ENCODE measurements at places on chromosomes 7 and 10. TPM values are rescaled to one million over a fixed set of nuclear protein-coding genes. Genes with fewer than 3 reads are reported as not detected.

DNA sequence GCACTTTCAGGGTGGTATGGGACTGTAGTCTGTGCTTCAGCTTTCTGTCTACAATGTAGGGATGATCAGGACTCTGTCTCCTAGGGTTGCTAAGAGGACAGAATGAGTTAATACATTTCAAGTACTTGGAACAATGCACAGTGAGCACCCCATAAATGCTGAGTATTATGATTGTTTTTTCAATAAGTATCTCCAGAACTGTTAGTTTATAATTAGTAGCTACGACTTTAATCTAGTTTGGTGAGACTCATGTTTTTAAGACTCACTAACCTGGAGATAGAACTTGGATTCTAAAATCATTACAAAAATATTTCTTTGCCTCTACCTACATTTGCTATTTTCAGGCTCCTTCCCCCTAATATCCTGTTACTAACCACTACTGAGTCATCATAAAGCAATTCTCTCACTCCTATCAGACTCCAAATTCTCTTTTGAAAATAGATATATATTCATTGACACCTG lies 95.3 kb downstream of the CPED1 start:
- DNase-seq, result no peak

DNA sequence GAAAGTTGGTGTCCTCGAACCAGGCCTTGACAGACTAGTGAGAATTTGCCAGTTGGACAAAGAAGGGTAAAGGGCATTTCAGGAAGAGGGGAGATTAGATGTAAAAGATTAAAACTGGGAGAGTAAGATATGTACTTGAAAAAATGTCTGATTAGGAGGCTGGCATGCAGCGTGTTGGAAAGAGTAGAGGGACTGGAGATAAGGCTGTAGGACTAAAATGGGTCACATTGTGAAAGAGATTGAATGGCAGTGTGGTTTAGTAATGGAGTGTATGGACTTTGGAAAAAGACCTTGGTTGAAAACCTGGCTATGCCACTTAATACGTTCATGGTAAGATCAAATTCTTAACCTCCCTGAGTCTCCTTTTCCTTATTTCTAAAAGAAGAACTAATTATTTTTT lies 14.1 kb downstream of the CREM start:
- DNase-seq, result no peak

DNA sequence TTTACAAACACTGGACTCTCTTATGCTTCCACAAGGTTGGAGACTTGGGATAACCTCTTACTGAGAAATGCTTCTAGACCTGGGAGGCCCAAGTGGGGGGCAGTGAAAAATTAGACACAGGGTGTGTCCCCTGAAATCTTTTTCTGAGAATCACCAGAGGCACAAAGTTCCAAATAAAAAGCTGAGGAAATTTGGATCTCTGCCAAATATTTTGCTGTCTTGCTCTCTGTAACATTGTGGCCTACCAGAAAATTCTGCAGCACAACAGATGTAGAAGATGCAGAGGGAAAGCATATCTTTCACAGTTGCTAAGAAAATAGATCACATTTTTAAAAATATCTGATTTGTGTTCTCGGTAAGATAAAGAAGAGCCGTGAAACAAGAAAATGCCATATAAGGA lies 849.4 kb downstream of the CCSER2 start:
- DNase-seq, result no peak

DNA sequence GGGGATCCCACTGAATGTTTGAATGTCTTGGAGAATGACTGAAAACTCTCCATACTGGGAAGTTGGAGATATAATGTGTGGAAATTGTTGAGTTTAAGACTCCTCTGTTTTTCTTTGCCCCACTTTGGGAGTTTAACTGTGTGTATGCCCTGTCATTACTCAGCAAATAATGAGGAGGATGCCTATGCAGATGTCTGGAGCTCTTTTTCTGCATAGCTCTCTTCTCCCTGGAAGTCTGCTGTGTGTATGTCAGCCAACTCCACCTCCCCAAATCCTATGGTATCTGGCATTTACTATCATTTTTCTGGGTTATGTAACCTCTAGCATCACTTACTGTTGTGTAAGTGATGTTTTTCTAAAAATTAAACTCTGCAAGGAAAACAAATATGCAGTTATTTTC lies 122.2 kb downstream of the ANKRD7 start:
- DNase-seq, result no peak

- no peak for DNase-seq
Observed at GRCh38 chr10:109851616-109852474, 71.5 kb downstream of the XPNPEP1 start.

- DNase-seq, result no peak
Observed at GRCh38 chr7:80794631-80795573, 123.9 kb downstream of the SEMA3C start.

GRCh38 chr7:27899601-27900000 lies 159.6 kb downstream of the TAX1BP1 start:
- no peak for DNase-seq

DNA sequence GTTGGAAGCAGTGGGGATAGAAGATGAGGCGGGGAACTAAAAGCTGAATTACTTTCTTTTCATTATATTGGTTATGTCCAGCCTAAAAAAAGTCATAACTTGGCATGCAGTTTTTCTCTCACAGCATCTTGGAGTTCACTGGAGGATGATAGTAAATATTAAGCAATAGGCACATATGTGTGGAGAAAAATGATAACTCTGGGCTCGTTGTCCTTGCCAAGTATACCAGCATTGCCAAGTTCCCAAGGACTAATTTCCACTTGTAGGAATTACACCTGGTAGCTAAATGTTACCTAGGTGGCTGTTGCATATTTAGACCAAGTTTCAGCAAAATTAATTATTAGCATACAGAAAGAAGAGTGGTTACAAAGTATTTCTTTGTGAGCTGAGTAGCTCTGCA lies 1007.6 kb downstream of the ANKRD7 start:
- DNase-seq, result no peak

GRCh38 chr7:103539875-103540274 lies 93.9 kb upstream of the SLC26A5 start:
- DNase-seq, result no peak

- DNase-seq, result peak; percentile 75
Observed at GRCh38 chr7:2104107-2104710, 128.5 kb downstream of the MAD1L1 start.

DNA sequence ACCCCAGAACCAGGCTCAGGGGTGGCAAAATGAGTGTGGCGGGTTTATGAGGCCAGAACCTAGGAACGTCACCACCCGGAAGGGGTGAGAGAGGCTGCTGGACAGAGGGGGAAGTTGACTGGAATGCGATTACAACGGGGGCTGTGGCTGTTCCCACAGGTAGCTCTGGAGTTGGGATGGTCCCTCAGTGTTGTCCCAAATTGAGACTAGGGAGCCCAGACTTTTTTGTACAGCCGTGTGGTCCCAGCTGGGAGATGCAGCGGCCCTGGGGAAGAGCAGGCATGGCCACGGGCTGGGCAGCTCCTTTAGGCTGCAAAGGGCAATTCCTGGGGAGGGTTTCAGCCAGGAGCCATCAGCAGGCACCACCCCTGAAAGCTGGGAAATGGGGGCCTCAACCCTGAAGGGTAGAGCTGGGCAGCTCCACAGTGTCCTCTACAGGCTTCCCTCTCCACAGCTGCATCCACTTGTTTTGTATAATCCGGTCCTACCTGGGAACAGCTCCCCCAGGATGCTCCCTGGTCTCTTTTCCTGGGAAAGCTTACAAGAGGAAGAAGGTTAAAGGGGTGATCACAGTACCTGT lies 11.0 kb upstream of the GDF10 start:
- no peak for DNase-seq

DNA sequence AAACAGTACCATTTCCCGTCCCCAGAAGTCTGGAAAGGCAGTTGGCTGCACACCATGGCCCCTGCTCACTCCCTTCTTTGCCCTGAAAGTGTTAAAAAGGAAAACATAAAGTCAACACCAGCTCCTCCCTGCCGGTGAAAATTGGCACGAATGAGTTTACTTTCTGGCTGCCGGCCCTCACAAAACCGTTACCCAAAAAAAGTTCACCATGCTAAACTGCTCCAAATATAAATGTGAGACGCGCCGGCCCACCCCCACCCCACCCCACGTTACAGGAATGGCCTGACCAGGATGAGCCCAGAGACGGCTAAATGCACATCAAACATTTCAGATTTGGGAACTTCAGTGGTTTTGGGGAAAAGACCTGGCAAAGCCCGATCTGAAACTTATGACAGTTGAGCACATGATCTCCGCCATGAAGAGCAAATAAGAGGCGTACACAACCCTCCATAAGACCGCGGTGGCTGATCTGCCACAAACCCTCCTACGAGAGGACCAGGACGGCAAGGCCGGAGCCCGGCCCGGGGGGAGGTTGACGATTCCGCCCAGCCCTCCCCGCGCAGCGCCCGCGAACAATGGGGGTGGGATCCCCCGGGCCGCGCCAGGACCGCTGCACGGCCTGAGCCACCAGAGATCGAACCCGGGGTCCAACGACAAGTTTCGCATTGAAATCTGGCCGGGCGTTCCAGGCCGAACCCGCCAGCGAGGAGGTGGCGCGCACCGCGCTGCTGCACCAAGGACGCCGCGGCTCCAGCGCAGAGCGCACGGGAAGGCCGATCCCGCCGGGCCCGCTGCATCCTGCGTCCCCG lies 952 bp downstream of the DIP2C start:
- peak; percentile 47 for DNase-seq

- DNase-seq, result no peak
Observed at GRCh38 chr7:101764221-101764620, 53.2 kb upstream of the CUX1 start.

DNA sequence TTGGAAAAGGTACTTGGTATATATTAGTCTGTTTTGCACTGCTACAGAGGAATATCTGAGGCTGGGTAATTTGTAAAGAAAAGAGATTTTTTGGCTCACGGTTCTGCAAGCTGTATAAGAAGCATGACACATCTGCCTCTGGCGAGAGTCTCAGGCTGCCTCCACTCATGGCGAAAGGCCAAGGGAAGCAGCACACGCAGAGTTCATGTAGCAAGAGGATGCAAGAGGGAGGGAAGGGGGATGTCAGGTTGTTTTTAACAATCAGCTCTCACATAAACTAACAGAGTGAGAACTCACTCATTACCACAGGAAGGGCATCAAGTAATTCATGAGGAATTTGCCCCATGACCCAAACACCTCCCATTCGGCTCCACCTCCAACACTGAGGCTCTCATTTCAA lies 484.8 kb upstream of the DPP6 start:
- no peak for DNase-seq

GRCh38 chr7:33039257-33039902 lies 23.2 kb downstream of the NT5C3A start:
- no peak for DNase-seq

GRCh38 chr10:1731592-1731991 lies 5.7 kb downstream of the ADARB2 start:
- DNase-seq, result no peak

GRCh38 chr7:94178230-94178629 lies 174.1 kb upstream of the BET1 start:
- DNase-seq, result no peak

GRCh38 chr7:150363872-150364271 lies 4.8 kb upstream of the REPIN1 start:
- DNase-seq, result no peak

DNA sequence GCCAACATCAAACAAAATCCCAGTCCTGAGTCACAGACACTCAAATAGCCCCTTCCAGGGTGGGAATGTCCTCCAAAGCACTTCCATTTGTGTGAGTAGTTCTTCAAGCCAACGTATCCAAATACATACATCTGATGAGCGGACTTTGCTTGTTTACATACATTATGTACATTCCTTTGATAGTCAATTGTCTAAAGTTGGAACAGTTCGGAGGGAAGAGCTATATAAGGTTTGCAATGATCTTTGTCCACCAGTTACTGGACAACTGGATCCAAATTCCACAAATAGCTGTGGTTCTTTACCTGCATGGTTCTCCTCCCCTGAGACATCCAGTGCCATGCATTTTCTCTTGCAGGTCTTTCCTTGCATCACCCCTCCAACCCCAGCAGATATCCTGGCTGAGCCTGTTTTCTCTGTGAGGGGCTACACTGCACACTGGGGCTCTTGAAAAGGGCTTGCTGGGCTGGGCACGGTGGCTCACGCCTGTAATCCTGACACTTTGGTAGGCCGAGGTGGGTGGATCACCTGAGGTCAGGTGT lies 4.7 kb upstream of the MGMT start:
- DNase-seq, result no peak

DNA sequence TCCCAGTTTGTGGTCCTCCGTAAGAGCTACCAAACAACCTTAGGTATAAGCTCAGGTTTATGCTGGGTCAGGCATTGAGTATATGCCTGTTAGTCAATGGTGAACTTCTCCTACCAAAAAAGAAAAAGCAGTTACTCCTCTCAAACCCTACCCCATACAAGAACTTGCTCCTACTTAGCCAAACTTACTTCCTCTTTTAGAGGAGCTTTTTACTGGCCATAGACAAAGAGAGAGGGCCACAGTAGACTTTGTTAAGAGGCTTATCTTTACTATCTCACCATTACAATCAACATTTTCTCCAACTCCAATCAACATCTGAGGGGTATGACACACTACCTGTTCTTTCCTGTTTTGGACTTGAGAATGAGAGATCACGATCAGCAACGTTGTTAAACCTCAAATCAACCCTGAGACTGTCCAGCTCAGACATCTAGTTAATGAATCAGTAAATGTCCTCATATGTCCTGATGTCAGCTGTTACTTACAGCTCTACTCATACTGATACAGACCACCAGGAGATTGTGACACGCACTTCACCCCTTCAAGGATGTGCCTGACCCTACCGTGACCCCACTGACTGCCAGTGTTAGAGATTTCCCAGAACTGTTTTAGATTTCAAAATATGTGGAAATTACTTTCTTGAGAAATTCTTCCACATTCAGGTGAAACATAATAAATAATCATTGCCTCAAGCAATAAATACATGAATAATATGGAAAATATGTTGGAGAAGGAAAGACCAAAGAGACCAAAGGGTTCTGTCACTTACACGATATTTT lies 18.4 kb upstream of the CCDC71L start:
- no peak for DNase-seq

GRCh38 chr10:3647074-3647473 lies 137.9 kb downstream of the KLF6 start:
- DNase-seq, result no peak

- DNase-seq, result no peak
Observed at GRCh38 chr10:26969145-26969926, 108.6 kb upstream of the ABI1 start.

DNA sequence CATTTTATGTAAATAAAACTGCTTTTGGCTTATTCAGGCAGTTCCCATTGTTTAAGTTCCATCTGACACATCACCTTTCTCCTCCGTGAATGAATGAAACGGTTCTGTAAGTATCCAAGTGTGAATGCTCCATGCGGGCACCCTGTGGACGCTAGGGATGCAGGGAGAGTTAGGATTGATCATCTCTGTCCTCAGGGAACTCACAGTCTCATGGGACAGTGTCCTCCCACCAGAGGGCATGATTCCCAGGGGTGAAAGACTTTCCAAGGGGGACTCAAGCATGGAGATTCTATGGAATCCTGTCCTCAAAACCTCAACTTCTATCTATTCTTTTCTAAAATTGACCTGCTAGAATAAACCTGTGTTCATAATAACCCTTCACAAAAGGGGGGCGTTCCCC lies 98.8 kb downstream of the HECW1 start:
- no peak for DNase-seq

- no peak for DNase-seq
Observed at GRCh38 chr7:107392830-107393229, 77.0 kb upstream of the GPR22 start.

The ALOX5 gene
- total RNA-seq, result 12.5 TPM

The IL6 gene
- total RNA-seq, result 10.9 TPM

The ST8SIA6 gene
- total RNA-seq, result 5.6 TPM

The ELFN1 gene
- 0.68 TPM for total RNA-seq

The ARL4A gene
- 30.6 TPM for total RNA-seq

The UCMA gene
- not detected for total RNA-seq

The HOXA5 gene
- total RNA-seq, result 4.4 TPM

The HDAC9 gene
- total RNA-seq, result 5.4 TPM

The PAPSS2 gene
- 25.5 TPM for total RNA-seq

The SDK1 gene
- total RNA-seq, result 1.3 TPM

The OR2A12 gene
- not detected for total RNA-seq

The PRLHR gene
- total RNA-seq, result not detected
